PC-3 (cell line): ENCODE measurements at places on chromosomes 5 and 9. TPM values are rescaled to one million over a fixed set of nuclear protein-coding genes. Genes with fewer than 3 reads are reported as not detected.

The SH2D3C gene
- total RNA-seq = 0.26 and 1.0 TPM in 2 replicates

DNA sequence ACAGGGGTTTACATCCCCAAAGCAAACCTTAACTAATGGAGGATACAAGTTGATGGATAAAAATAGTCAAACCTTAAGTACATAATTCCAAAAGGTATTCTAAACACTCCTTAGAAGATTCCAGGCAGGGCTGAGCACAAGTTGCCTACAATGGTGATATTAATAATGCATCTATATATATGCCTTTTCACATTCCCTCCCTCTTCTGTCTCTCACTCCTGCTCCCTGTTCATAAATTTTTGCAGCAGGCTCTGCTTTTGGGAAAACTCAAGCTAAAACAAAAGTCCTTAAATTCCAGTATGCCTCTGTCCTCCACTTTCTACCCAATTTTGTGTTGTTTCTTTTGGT is 139.4 kb upstream of the CDKN2B start:
- DNase-seq = no peak

DNA sequence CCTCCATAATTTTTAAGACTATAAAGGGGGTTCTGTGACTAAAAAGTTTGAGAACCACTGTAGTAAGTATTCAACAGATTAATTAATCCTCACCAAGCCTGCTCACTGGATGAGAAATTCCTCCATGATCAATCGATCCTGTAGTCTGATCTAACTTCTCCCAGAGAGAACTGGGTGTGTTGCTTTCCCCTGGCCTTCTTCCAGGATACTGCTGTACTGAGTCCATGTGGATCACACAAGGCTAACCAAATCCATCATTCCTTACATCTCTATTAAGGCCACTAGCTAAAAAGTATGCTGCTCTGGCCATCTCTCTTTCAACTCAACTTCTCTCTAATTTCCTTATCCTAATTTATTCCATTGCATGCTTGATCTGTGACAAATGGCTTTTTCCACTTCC is 280.2 kb upstream of the PCSK5 start:
- no peak for DNase-seq

GRCh38 chr5:103512500-103512899 is 50.1 kb downstream of the NUDT12 start:
- DNase-seq = no peak

The ALDOB gene
- not detected in 2 replicates for total RNA-seq

The NRARP gene
- 35.5 and 36.8 TPM in 2 replicates for total RNA-seq

- no peak for DNase-seq
These were observed 985.9 kb downstream of the CDH18 start for GRCh38 chr5:19002111-19002510.

The MYMK gene
- total RNA-seq = not detected in 2 replicates

The CBY3 gene
- total RNA-seq = 1.4 TPM in 1 of 2 replicates, not detected in the other

DNA sequence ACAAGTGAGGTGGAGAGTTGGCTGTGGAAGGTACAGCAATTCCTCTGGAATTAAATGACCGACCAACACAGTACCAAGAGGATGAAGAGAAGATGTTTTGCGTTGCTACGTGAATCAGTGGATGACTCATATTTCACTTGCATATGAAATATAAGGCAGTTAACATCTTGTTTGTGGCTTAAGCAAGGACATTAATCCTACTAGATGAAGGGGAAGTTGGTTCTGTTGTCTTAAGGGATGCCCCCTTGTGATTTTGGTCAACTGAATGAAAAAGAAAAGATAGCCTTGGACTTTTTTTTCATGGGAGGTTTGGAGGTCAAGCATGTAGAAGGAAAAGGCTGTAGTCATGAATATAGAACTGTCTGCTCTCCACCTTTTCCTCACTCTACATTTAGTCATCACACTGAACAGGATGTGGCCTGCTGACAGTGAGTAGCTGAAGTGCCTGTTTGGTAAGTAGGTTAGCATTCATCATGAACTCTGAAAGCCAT is 33.9 kb downstream of the VLDLR start:
- DNase-seq = peak; percentile 84

The NMUR2 gene
- not detected in 2 replicates for total RNA-seq

The ANKRD31 gene
- 0.12 and 0.26 TPM in 2 replicates for total RNA-seq

The COL5A1 gene
- 10.6 and 15.4 TPM in 2 replicates for total RNA-seq

The ISL1 gene
- total RNA-seq = 1.4 and 1.5 TPM in 2 replicates

The APBA1 gene
- total RNA-seq = 0.06 and 0.07 TPM in 2 replicates

DNA sequence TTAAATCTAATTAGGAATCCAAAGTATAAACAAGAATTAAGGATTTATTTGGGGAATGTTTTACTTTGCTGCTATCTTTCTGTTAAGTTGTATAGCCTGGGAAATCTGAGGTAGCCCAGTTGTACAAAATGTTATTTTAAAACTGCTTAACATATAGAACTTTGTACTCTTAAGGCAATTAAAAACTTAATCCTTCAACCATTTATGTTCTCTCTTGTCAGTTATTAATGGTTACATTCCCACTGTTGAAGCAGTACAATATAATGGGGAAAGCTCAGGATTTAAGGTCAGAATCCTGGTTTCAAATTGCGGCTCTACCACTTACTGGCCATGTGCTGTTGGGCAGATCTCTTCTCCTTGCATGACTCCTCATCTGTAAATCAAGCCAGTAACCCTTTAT is 32.7 kb downstream of the FBXO38 start:
- no peak for DNase-seq

The PRDM9 gene
- total RNA-seq = 0.11 and 0.12 TPM in 2 replicates

The DPYSL3 gene
- 19.5 and 20.6 TPM in 2 replicates for total RNA-seq

- DNase-seq = no peak
These were observed 31.5 kb downstream of the SLC44A1 start for GRCh38 chr9:105275938-105276337.

The SEMA4D gene
- 5.0 and 8.0 TPM in 2 replicates for total RNA-seq

The SPATA31D4 gene
- total RNA-seq = not detected in 2 replicates

- DNase-seq = no peak
These were observed 5.3 kb upstream of the CFAP95 start for GRCh38 chr9:69815313-69815712.

The PHF24 gene
- not detected in 2 replicates for total RNA-seq

DNA sequence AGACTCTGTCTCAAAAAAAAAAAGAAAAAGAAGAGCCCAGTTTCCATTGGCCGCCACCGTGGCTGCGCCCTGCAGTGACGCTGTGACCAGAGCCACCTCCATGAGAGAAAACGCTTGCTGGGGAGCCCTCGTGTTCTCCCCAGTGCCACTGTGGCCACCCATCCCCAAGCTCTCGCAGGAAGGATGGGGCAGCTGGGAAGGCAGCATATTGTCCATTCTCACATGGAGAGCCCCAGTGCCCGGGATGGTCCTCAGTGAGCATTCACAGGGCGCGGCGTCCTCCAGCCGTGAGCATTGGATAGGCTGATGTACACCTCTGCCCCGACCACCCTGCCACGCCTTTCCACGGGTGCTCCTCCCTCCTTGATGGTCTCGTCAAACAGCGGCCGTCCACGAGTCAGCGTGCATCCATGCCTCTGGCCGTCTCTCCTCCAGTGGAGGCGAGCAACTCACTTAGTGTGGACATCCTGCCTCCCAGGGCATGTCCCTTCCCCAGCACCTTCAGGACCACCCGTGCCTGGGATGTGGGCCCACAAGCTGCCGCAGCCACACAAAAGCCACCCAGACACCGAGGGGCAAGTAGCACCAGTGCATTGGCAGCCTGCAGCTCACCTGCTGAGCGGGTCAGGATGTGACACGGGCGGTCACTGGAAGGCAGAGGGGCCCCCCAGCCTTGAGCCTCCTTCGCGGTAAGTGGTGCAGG is 23.4 kb upstream of the SLC6A19 start:
- DNase-seq = no peak

The IRX1 gene
- not detected in 2 replicates for total RNA-seq

The HNRNPA0 gene
- total RNA-seq = 13.0 and 14.9 TPM in 2 replicates

- no peak for DNase-seq
These were observed 153.5 kb upstream of the STK32A start for GRCh38 chr5:147081311-147081764.

- no peak for DNase-seq
These were observed 23.0 kb downstream of the GDNF start for GRCh38 chr5:37816883-37817282.

DNA sequence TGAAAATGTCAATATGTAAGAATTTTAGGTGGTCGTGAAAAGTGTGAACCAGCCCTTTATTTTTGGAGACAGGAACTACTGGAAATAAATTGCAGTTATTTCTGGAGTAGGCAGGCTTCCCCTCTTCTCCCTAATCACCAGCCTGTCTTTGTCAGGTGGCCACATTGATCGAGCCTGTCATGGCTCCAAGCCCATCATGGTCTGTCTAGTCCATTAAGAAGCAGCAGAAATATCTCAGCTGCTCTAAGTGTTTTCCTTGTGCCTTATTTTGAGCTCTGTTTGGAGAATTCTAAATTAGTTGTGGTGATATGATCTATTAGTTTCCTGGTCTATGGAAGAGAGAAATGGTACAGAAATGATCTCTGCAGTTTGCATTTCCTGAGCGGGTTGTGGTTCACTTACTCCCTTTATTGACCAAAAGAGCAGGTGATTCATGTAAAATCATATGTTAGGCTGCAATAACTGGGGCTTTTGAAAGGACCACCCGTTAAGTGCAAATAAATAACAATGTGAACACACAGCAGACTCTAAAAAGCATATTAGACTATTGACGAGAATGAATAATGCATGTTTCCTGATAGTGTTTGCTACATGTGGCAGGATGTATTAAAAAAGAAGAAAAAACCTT is 42.3 kb downstream of the BASP1 start:
- DNase-seq = no peak

GRCh38 chr5:81838307-81838906 is 87.5 kb upstream of the SSBP2 start:
- peak; percentile 49 for DNase-seq

- no peak for DNase-seq
These were observed 17.9 kb upstream of the SPIN1 start for GRCh38 chr9:88370346-88370745.

DNA sequence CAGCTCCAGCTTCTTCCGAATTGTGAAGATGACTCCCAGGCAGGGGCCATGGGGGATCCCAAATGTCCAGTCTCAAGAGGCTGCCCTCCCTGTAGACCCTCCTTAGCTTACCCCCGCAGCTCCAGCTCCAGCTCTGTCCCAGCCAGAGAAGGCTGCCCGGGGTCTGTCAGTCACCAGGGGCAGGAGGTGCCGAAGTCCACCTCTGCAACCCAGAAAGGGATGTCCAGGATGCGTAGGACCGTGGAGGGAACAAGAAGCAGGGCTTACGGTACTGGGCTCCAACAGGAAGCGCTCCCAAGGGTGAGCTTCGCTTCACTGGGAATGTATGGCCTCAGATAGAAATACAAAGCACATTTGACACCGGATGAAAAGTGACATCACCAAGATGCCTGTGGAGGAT is 6.0 kb downstream of the IPPK start:
- DNase-seq = no peak

DNA sequence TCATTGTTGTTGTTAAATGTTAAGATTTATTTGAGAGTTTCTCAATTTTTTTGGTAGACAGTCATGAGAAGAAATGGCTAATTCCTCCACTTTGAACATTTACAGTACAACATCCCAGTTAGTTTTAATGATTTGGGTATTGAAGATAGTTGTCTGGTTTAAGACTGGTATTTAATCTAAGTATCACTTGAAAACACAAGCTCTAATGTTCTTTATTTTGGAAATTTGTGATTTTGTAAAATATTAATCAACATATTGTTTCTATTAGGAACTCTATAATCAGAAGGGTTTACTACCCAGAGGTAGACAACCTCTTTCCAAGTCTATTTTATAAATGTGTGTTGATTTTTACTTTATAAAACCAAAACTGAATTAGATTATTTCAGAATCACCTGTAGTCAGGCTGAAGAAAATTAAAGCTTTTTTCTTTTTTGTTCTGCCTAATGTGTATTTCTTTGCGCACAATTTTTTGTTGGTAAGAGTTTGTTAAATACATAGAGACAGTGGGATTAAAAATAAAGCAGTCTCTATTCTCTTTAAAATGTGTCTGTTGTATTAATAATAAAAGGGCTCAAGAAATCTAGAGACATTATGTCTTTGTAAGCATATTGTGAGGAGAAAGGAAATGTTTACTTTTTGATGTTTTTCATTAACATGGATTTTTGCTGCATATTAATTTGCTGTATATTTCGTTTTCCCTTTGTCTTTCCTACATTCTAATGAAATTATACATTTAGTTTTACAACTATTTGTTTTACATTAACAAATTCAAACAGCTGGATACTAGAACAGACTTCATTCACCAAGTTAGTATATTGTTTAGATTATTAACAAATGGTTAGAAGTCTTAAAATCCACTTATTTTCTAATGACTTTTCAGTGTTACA is 3.9 kb upstream of the PURA start:
- no peak for DNase-seq

GRCh38 chr9:68896486-68896885 is 117.4 kb downstream of the PRKACG start:
- DNase-seq = no peak

GRCh38 chr5:106134549-106134948 is 1536.2 kb downstream of the EFNA5 start:
- no peak for DNase-seq
